H9 (cell line): ENCODE measurements at places on chromosomes 12 and 14. TPM values are rescaled to one million over a fixed set of nuclear protein-coding genes. Genes with fewer than 3 reads are reported as not detected.

DNA sequence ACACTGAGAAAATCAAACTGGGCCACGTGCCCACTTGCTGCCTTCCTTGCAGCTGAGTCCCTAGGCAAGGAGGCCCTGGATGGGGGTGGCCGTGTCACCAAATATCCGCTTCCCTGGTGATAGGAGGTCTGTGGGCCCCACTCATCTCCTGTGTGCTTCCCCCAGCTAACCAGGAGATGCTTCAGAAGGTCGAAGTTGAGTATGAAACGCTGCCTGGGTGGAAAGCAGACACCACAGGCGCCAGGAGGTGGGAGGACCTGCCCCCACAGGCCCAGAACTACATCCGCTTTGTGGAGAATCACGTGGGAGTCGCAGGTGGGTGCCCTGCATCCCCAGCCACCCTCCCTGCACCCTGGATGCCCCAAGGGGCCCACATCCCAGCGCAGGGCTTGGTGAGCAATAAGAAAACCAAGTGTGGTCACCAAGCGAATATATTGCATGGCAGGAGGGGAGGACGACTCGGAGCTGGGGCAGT is 6.8 kb upstream of the SIVA1 start:
- no peak for DNase-seq

- DNase-seq = peak; percentile 50
Measured at GRCh38 chr14:105167303-105168092, 1.1 kb downstream of the JAG2 start.

DNA sequence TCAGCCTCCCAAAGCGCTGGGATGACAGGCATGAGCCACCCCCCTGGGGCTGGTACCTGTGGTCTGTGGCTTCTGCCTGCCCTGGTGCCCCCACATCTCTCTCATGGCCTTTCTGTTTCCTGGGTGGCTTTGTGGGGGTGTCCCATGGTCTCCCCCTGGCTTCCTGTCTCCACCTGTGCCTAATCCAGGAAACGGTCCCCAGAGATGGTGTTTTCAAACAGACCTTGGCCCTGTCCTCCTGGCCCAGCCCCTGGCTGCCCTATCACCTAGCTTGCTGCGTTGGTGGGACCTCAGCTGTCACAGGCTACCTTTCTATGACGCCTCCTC is 18.1 kb downstream of the MEG3 start:
- DNase-seq = no peak

Gene STYK1
- 0.37 and 0.57 TPM in 2 replicates for total RNA-seq

Gene MMP14
- total RNA-seq = 56.5 and 60.3 TPM in 2 replicates
